ENCODE measurements at places on chromosomes 4 and X.

- DNase-seq = no peak
Measured at GRCh38 chrX:54817220-54817820, 9.8 kb downstream of the MAGED2 start.

- DNase-seq = no peak
Measured at GRCh38 chr4:89140168-89140759, 28.9 kb downstream of the TIGD2 start.

- DNase-seq = no peak
Measured at GRCh38 chr4:44447563-44448504, 775 bp downstream of the KCTD8 start.

DNA sequence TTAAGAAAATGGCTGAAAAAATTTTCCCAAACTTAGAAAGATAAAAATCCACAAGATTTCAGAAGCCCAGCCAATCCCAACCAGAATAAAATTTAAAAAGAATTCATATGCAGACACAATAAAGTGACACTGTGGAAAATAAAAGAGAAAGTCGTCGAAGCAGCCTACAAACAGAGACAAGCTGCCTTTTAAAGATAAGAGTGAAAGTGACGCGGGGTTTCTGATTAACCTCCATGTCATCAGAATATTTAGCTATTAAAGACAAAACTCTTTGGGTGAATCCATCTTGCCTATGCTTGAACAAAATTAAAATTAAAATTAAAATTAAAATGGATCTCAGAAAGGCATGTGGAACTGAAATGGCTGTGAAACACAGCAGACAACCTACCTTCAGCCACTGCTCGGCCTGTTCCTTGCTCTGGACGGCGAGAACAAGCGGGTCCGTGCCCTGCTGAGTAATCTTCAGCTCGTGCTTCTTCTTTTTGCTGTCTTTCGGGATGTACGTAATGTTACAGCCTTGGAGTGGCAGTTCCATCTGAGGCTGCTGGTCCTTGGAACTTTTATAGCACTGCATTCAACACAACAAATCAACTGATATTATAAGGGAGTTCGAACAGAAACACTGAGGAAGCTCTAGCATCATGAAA lies 101.4 kb downstream of the AFAP1 start:
- DNase-seq = no peak

- DNase-seq = no peak
Measured at GRCh38 chr4:6465955-6466354, 6.5 kb downstream of the PPP2R2C start.

DNA sequence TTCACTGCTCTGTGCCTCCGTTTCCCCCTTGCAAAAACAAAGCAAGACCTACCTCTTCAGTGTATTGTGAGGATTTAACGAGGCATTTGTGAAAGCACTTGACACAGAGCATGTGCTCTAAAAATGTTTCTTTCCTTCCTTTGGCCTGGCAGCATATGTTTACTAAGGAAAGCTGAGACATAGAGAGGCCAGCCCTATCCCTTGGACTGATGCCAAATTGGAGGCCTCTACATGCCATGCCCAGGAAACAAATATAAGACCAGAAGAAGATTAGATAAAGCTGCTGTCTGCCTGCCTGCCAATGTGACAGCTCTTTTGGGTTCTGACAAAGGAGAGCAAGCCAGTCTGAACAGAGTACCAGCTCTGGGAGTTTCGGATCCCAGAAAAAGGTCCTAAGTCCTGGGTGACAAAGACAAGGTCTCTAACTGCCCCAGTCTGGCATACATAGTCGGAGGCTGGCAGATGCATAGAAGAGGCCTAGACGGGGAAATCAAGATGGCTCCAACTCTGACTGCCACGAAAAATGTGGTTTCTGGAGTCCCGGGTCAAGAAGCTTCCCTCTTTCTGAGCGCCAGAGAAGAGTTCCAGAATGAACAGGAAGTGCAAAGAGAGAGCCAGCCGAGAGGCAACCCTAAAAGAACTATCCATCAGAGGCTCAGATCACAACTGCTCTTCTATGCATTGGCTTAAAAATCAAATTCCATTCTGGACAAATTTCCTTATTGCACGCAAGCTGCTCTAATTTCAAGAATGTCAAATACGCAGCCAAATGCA lies 25.8 kb downstream of the OTUD6A start:
- DNase-seq = no peak

DNA sequence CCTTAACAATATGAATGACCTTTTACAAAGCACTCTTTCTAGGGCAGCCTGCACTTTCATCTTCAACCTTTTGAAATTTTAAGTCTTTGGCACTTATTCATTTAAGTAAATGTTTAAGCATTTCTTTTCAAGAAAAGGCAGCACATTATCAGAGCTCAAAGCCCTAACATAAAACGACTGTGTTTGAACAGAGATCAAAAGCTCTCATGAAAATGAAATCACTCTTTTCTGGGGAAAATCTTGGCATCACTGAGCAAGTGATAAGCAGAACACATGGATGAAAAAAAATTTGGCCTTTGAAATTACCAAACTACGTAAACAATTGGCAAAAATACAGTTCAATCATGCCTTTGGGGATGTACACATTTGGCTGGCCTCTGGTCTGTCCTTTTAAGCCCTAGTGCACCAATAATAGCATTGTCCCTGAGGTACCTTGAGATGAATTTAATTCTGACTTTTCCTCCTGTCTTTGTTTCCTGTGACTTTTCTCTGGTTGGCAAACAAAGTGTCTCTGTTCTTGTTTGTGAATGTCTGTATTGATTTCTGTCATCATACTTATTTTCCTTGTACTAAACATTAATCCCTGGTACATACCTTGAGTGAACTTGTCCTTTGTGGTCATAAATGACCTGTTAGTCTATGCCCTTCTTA lies 12.9 kb upstream of the ODAM start:
- DNase-seq = no peak

DNA sequence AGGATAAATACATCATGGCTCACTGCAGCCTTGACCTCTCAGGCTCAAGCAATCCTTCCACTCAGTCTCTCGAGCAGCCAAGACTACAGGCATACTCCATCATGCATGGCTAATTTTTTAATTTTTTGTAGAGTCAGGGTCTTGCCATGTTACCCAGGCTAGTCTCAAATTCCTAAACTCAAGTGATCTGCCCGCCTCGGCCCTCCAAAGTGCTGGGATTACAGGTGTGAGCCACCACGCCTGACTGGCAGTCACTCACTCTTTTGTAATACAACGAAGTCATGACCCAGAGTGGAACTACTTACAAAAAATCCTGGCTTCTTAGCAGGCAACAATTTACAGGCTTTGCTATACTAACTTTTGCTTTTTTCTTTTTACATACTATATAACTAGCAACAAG lies 100.7 kb upstream of the MAP3K15 start:
- DNase-seq = no peak

GRCh38 chr4:26005764-26006163 lies 91.7 kb downstream of the SMIM20 start:
- DNase-seq = no peak

DNA sequence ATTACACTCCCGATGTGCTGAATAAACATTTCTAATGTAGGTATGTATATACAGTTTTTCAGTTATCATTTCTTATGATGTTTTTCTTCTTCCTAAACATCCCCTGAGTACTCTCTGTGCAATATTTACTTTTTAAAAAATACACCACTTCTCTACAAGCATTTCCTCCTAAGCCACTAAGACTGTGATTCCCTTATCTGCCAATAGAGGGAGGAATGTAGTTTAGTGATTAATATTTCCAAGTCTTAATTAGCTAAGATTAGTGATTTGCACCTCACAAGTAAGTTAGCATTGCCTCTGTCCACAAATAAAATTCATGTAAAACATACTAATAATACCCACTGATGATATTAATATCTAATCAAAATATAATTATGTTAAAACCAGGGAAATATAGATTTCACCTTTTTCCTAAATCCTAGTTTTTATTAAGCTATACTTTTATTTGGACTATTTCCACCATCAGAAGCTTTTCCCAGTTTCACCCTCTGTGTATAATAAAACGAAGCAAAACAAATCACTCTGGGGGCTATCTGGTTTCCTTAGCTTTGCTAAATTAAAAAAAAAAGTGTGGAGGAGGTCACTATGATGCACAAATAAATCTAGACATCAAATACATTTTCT lies 909.1 kb downstream of the FAT4 start:
- DNase-seq = no peak

DNA sequence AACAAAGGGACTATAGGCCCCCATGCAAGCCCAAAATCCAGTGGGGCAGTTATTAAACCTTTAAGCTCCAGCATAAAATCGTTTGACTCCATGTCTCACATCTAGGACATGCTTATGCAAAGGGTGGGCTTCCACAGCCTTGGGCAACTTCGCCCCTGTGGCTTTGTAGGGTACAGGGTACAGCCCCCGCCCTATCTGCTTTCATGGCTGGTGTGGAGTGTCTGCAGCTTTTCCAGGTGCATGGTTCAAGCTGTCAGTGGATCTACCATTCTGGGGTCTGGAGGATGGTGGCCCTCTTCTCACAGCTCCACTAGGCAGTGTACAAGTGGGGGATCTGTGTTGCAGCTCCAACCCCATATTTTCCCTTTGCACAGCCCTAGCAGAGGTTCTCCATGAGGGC lies 559.8 kb upstream of the TECRL start:
- DNase-seq = no peak

GRCh38 chr4:15034071-15034764 lies 31.9 kb downstream of the CPEB2 start:
- no peak for DNase-seq

DNA sequence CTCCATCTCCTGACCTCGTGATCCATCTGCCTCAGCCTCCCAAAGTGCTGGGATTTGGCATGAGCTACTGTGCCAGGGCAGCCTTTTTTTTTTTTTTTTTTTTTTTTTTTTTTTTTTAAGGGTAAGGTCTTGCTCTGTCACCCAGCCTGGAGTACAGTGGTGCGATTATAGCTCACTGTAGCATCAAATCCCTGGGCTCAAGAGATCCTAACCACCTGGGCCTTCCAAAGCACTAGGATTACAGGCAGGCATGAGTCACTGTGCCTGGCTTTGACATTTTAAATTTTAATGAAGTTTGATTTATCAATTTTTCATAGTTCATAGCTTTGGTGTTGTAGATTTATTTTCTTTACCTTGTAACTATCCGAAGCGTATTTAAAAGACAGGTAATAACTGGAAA lies 17.8 kb upstream of the OCIAD2 start:
- DNase-seq = no peak

DNA sequence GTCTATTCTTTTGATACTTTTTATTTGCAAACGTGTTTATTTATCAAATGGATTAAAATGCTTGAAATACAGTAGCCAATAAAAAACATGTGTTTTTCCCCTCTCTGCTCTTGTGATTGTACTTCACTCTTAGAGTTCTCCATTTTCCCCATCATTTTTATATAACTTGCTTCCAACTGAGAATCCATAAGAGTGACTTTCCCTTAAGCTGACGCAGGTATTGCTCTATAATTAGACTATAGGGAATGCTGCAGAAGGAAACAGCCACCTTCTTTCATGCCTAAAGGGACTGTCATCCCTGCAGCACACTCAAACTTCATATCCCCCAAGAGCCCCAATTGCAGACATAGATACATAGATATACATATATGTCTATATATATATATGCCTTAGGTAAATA lies 456.9 kb downstream of the ADGRL3 start:
- DNase-seq = no peak

All from activated T-helper 9 cell treated with anti-CD3 and anti-CD28 coated beads, Interleukin-2, amount 50 U/mL, for 16 hours (primary cell).